HT-29 (cell line): ENCODE measurements at places on chromosomes 7 and 10.

DNA sequence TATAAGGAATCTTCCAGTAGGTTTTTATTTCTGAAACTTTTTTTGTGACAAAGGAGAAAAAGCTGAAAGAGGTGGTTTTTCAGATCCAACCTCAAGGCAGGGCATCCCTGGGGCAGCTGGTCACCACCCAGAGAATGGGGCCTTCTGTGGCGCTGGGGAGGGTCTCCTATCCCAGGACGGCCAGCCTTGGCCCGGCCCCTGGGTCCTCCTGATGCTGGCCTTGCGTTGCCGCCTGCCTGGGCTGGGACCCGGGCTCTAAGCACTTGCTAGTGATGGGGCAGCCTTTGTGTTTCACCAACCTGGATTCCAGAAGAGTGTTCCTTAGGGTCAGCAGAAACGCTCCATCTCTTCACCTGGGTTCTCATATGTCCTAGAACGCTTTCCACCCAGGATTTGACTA, 16.3 kb downstream of the SHH start:
- DNase-seq, result no peak

DNA sequence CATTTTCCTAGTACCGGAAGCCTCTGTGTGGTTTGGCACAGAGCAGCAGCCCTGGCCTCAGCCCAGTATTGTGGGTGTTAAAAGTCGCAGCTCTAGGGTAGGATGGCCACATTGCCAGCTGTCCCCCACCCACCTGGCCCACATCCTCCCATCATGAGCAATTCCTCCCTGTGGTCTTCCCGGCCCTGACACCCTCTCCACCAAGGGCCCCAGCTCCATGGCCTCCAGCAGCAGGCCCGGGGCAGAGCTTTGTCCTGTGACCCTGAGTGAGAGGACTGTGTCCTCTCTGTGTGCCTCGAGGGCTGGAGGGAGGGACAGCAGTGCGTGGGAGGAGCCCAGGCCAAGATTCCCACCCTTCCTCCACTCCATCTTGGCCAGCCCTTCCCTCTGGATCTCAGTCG, 93.7 kb downstream of the MYL10 start:
- no peak for DNase-seq

DNA sequence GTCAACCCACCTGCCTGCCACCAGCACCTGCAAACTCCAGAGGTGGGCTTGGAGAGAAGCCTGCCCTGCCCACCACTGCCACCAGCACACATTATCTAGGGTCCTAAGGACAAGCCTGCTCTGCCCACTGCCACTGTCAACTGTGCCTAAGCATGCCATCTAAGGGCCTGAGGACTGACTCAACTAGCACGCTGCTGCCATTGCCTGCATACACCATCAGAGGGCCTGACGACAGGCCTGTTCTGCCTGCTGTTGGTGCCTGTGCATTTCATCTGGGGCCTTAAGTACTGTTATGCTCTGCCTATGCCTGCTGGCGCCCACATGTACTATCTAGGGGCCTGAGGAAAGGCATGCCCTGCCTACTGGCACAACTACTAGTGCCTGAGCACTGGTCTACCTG, 27.0 kb upstream of the LRRD1 start:
- DNase-seq, result no peak

DNA sequence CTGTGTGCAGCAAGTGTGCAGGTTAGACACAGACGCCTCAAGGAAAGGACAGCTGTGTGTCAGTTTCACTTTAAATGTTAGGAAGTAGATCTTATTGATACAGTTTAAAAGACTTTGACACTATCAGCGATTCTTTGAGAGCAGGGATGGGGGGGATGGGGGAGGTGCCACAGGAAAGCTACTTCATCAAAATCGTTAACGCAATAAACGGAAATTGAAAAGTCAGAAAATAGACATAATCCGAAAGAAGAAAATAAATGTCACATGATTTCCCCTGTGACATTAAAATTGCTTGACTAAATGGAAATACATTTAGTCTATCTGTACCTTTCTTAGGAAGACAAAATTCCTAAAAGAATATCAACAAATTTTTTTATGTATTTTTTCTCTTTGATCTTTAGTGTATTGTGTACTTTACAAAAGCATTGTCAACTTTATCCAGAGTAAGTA, 476 bp upstream of the ZNF33B start:
- DNase-seq, result no peak

- no peak for DNase-seq
Observed at GRCh38 chr10:82628373-82628772, 753.4 kb downstream of the NRG3 start.

GRCh38 chr10:124827474-124827873, 25.9 kb downstream of the ABRAXAS2 start:
- DNase-seq, result peak; percentile 42

GRCh38 chr7:90269163-90269562, 24.2 kb downstream of the CFAP69 start:
- DNase-seq, result peak; percentile 32

DNA sequence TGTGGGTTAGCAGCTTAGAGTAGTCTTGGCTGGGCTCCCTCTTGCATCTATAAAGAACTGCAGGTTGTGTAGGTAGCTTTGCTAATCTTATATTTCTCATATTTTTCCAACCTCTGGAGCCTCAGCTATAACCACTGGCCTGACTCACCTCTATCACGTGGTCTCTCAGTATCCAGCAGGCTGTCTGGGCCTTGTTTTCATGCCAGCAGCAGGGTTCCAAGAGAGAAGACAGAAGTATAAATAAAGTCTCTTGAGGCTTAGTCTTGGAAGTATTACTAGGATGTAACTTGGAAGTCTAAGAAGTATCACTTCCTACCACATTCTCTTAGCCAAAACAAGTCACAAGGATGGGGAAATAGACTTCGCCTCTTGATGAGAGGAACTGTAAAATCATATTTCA, 73.3 kb downstream of the WIPF3 start:
- no peak for DNase-seq

GRCh38 chr10:77286531-77287508, 350.8 kb downstream of the KCNMA1 start:
- DNase-seq, result no peak

GRCh38 chr7:106824458-106824857, 40.6 kb upstream of the PIK3CG start:
- no peak for DNase-seq

DNA sequence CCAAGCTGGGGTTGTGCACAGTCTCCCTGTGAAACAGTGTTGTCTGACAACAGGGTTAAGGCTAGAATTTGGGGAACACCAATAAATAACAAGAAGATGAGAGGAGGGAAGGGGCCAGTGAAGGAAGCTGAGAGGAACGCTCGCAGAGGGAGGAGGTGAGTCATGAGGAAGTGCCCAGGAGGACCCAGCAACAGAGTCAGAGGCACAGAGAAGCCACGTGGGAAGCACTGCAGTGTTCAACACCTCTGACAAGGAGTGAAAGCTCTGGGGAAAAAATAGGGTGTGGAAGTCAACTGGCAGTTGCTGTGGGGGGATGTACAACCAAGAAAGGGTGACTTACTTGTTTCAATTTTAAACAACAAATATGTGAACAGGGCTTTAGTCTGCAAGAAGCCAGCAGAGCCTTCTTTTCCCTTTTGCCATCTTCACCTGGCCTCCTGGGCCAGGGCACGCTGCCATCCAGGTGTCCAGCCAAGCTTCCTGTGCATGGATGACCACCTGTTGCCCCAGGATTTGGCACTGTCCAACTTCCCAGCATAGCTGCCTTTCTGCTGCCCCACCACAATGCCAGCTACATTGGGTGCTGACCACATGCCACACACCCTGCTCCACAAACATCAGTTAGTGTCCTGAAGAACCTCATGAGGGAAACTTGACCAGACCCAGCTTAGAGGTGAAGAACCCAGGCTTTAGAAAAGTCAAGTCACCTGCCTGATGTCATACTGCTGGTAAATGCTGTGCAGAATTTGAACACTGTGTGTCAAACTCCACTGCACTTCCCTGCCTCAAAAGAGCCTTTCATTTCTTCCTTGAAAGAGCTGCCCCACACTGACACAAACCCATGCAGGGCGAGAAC, 69.6 kb downstream of the ATXN7L1 start:
- peak; percentile 78 for DNase-seq

DNA sequence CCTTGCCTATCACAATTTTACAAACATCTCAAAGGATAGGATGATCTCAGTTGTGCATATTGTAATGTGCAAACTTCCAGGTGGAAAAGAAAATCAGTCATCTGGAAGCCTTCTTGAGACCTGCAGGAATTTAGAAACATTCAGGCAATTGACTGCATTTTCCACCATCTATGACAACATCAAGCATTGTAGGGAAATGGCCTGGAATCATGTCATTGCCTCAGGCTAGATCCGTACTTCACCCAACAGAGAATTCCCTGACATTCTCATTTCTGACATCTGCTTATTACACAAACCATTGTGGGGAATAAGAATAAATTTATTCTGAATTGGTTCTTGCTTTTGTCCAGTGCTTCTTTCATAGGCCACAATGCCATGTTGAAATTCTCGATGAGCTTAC, 124.9 kb upstream of the NPVF start:
- no peak for DNase-seq

GRCh38 chr10:24887855-24888231, 64.6 kb downstream of the PRTFDC1 start:
- no peak for DNase-seq

DNA sequence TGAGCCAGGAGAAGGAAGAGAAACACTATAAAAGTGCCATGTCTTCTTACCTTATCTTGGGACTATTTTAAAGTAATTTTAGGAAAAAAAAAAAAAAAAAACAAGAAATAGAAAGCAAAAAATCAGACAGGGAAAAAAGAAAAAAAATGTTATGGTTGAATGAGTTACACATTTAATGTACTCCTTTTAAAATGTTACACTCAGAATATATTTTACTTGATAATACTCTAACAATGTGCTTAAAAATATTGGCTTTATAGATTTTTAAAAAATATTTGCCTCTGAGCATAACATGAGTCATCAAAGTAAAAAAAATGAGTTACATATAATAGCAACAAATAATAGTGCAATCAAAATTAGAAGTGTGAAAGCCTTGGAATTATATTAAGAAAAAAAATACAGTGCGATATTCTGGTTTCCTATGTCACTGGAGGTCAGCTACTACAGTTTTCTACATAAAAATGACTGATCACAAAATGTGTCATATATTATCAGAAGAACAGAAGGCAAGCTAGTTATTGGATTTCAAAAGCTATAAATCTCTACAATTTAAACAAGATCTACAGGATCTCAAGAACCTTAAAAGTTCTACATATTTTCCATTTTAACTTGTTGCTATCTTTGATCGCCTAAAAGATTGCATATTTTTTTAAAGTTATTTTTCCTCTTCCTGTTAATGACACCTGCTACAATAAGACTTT, 231.1 kb upstream of the CCDC6 start:
- DNase-seq, result no peak

GRCh38 chr7:3461923-3462322, 160.9 kb downstream of the SDK1 start:
- no peak for DNase-seq

- DNase-seq, result no peak
Observed at GRCh38 chr7:159143780-159144757, 598 bp downstream of the VIPR2 start.

- no peak for DNase-seq
Observed at GRCh38 chr7:8433477-8434289, at the start of gene NXPH1. Gene NXPH1 (plus strand): TSS chr7:8433609.

DNA sequence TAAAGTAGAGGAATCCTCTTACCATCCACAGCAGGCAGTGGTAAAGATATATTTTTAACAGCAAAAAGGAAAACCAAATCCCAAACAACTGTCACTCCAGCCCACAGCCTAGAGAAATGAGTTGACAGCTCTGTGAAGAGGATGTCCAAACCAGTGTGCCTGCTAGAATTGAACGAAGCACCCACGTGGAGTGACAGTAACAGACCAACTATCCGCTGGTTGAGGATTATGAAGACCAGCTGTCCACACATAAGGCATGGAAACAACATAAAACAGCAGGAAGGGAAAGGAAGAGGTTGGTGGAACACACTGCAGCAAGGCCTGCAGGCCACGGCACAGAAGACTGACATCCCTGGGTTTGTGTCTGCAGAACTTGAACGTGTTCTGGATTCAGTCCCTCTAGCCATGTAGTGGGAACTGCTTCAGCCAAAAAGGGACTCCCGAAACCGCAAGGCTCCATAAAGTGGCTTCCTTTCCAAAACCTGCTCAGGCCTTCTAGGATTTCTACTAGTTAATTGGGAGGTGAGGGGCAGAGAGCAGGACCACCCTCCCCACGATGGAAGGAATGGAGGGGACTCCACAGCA, 324.4 kb downstream of the BICC1 start:
- no peak for DNase-seq

DNA sequence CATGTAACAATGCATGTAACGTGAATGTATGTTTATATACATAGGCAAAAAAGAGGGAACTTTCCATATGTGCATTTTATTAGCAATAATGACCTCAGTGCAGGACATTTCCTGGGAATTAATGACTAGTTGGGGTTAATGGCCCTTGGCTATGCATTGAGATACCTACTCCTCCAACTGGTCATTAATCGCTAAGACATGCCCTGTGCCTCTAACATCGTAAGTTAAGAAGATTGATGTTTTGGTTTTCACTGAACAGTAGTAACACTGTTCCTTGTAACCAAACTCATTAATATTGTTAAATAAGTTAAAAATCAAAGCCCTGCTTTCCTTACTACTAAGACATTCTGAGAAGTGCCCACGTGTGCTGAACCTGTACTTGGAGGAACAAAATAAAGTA, 61.7 kb downstream of the SEMA3D start:
- no peak for DNase-seq

DNA sequence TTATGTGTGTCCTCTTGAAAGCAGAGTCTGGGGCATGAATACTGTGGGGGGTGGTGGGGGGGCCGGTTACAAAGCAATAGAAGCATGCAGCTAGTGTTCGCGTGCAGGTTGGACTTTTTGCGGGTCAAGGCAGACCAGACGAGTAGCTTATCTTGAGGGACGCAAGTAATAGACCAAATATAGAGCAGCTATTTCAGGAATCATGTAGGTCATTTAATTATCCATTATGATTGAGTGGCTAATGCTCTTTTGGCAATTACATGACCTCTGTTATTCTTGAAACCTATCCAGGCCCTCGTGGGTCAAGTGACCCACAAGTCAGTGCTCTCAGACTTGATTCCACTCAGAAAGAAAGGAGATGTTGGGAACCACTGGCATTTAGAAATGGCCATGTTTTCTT, 93.0 kb downstream of the BTRC start:
- no peak for DNase-seq

DNA sequence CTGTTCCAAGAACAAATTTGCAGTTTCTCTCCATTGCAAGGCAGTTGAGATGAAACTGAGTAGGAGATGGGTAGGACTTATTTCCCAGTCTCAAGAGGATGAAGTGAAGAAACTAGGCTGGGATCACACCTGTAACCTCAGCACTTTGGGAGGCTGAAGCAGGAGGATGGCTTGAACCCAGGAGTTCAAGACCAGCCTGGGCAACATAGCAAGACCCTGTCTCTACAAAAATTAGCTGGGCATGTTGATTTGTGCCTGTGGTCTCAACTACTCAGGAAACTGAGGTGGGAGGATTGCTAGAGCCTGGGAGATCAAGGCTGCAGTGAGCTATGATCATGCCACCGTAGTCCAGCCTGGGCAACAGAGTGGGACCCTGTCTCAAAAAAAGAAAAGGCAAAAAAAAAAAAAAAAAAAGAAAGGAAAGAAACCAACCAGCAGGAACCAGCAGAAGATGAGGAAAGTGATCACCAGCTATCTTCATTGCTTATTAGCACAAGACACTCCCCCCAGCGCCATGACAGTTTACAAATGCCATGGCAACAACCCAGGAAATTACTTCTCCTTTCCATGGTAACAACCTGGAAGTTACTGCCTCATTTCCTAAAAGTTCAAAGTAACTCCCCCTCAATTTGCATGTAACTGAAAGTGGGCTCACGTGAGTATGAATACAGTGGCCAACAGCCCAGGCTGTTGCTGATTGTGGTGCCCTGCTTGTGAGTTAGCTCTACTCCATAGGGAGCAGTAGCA, 18.3 kb upstream of the ST8SIA6 start:
- DNase-seq, result no peak
